AG09319 (cell line): ENCODE measurements at places on chromosomes 6 and 20.

DNA sequence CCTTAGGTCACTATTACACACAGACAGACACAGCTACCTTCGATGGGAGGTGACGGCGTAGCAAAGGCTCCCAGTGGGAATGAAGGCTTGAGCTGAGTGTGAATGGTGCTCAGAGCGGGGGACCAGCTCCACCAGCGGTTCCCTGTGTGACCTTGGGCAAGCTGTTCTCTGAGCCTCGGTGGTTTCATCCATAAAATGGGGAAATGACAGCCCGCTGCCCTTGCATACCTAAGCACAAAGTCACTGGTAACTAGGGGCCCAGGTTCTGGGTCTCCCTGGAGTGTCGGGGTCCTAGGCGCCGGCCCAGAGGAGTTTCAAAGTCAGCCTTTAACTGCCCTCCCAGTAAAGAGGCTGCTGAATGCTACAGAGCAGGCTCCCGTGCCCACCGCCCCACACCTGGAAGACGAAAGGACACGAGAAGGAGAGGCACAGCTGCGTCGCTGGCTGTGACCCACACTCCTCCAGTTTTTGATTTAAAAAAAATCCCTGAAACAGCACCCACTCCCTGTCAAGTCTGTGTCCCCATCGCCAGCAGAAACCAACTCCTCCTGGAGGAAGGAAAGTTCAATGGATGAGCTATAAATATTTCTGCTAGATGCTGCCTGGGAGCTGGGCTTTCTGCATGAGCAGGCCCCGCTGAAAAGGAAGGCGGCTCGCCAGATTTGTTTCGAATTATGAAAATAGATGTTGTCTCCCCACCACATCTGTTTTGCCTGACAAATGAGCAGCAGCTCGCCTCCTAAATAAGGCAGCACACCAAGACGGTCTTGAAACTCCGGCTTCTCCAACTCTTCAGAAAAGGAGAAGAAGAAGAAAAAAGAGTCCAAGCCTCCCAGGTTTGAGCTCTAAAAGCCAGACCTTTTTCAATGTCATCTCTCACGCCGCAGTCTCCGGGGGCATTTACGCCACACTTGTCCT, 27.4 kb downstream of the PMEPA1 start:
- DNase-seq = no peak

DNA sequence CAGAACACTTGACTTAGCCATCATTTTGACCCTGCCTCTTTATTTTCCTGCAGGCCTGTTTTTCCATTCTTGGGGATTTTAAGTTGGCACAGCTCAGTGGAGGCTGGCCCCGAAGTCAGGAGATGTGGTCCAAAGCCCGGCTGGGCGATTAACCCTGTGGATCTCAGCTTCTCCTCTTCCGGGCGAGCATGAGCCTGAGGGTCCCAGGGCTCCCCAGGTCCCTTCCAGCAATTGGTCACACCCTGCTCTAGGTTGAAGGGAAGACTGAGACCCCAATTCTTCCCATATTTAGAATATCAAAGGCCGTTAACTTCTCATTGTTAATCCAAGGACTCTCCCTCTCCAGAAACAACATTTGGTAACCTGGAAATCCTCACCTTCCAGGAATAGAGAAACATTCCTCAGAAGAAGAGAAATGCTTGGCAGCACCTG, 2.3 kb downstream of the THBS2 start:
- DNase-seq = no peak

GRCh38 chr6:151141685-151142084, 98.1 kb upstream of the AKAP12 start:
- DNase-seq = no peak

DNA sequence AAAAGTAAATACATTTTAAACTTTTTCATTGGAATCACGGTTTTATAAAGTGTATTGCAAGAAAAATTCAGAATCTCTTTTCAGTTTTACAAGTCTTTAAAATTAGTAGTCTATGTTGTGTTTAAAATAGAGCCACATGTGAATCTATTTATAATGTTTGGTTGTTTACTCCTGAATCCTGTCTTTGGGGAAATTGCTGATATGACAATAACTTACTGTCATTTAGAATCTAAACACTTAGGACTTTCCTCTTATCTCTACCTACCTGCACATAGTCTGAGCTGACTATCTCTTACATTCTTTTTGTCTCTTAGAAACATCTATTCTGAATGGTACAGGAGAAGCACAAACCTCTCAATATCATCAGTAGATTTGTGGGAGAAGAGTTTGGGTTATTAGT, 4.1 kb upstream of the SRSF12 start:
- no peak for DNase-seq

DNA sequence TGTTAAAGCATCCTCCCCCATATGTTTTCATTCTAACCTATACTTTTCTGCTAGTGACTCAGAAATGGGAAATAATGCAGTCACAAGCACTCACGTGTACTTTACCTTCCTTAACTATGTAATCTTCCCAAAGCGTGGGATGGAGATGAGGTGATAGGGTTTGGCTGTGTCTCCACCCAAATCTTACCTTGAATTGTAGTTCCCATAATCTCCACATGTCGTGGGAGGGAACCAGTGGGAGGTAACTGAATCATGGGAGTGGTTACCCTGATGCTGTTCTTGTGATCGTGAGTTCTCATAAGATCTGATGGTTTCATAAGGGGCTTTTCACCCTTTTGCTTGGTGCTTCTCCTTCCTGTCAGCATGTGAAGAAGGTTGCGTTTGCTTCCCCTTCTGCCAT, 35.4 kb downstream of the AGPAT4 start:
- no peak for DNase-seq

DNA sequence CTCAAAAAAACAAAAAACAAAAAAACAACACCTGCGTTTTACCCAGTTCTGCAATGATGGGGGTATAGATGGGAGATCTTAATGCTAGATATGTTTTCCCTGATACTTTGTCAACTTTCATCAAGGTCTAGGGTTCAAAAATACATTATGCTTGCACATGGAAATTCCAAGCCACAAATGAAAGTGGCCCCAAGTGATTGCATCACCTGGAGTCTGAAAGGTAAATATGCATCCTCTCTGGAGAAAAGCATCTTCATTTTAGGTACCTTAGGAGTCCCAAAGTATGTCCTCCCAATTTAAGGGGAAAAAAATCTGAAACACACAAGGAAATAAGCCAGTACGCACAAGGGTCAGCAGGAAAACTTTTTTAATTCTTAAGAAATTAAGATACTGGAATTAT, 12.6 kb upstream of the ZC3H12D start:
- no peak for DNase-seq

GRCh38 chr6:125835221-125835744, 44.5 kb downstream of the NCOA7 start:
- peak; percentile 65 for DNase-seq

DNA sequence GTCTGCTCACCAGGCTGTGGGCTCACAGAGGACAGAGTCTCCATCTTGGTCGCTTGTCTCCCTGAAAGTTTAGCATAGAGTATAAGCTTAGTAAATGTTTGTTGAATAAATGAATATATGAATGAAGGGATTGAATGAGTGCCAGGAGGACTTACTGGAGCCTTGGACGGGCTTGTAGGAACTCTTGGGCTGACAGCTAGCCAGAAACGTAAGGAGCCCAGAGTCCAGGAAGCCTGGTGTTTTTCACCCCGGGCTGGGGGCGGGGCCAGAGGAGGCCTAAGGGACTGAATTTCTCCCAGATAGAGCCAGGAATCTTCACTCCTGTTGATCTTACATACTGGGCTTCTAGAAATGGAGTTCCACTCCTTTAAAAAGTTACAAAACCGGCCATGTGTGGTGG, 68.5 kb upstream of the SRSF6 start:
- DNase-seq = no peak

DNA sequence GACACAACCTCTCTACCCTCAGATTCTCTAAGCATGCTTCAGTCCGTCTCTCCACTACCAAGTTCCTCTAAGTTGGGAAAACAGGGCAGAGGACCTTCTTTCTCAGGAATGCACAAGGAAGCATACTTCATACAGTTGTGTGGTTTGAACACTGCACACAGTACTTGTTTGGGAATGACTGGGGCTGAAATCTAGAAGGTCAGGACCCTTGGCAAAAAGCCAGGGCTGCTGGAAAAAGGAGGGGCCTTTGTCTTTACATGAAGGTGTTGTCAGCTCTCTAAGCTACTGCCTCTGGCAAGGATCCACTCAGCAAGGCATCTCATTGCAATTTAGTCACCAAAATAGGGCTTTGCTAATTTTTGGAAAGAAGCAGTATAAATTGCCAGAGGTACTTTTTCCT, 20.7 kb upstream of the HEY2 start:
- DNase-seq = no peak

GRCh38 chr6:157760589-157761330, 62.3 kb upstream of the SNX9 start:
- DNase-seq = peak; percentile 79

GRCh38 chr6:147933224-147933623, 409.4 kb upstream of the SASH1 start:
- no peak for DNase-seq

GRCh38 chr6:156699017-156699421, 78.2 kb upstream of the ARID1B start:
- DNase-seq = no peak

- DNase-seq = no peak
Observed at GRCh38 chr6:12749531-12750379, 33.2 kb downstream of the PHACTR1 start.

DNA sequence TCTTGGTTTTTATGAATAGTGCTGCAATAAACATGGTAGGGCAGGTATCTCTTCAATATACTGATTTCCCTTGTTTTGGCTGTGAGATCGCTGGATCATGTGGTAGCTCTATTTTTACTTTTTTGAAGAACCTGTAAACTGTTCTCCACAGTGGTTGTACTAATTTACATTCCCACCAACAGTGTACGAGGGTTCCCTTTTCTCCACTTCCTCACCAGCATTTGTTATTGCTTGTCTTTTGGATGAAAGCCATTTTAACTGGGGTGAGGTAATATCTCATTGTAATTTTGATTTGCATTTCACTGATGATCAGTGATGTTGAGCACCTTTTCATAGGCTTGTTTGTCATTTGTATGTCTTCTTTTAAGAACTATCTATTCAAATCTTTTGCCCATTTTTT, 8.0 kb upstream of the ARG1 start:
- no peak for DNase-seq

- DNase-seq = no peak
Observed at GRCh38 chr6:90471263-90471662, 115.6 kb downstream of the MAP3K7 start.

GRCh38 chr6:159012201-159012600, 12.2 kb upstream of the RSPH3 start:
- no peak for DNase-seq

DNA sequence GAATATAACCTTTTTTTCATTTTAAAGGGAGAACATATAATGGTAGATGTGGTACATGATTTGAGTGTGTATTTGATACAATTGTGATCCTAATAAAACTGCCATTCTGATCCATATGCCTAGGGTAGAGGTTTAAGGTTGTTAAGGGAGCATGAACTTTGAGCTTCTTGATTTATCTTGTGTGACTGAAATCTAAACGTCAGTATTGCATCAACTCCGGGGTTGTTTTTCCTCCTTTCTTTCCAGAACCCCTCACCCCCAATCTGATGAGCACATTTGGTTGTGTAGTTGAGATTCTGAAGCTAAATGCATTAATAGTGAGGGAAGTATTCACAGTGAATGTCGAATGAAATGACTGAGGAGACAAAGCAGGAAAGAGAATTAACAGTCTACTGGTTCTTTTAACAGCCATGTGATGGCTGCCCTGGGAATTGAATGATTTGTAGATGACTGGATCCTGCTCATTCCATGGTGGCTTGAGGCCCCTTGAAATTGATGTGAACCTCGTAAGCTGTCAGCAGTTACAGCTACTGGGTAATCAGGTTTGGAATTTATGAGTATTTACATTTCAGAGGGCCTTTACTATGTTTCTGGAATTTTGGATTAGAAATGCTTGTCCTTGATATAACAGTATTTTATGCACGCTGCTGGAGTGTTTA, 44.8 kb downstream of the FARS2 start:
- no peak for DNase-seq
